Stimulated activated CD4-positive, alpha-beta T cell treated with anti-CD3 and anti-CD28 coated beads, Interleukin-12 subunit alpha, Interleukin-12 subunit beta, amount 100 ng/mL, for 4 hours (primary cell): ENCODE measurements at places on chromosomes 1 and 21.

- no peak for DNase-seq
Observed at GRCh38 chr1:63073309-63074306, 248.8 kb upstream of the FOXD3 start.

DNA sequence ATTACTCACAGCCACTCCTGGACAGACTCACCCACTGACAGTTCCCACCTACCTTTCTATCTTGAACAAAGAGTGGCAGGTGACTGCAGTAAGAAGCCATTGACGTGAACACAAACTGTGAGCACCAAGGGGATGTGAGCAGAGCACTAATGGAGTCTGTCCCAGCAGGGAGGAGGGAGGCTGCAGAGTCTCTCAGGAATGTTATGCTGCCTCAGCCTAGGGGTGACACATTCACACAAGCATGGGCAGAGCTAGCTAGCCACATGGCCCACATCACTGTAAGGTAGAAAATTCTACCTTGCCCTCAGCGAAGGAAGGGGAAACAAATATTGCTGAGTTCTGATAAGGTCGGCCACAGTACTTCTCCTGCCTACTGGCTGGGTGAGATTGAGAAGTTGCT lies 56.8 kb upstream of the PTGFRN start:
- DNase-seq, result no peak

DNA sequence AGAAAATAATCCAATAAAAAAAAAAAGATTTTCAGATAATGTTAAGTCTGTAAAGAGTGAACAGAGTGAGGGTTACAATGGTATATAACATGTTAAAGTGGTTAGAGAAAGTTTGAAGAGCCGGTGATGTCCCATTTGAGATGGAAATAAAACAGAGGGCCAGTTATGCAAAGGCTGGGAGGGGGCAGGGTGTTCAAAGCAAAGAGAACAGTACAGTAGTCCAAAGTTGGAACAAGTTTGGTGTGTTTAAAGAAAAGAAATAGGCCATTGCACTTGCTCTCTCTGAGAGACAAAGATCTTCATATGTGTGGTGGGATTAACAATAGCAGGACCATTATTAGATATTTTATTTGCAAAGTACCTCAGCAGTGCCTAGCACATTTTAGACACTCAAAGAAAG lies 179.5 kb upstream of the PKN2 start:
- DNase-seq, result no peak

DNA sequence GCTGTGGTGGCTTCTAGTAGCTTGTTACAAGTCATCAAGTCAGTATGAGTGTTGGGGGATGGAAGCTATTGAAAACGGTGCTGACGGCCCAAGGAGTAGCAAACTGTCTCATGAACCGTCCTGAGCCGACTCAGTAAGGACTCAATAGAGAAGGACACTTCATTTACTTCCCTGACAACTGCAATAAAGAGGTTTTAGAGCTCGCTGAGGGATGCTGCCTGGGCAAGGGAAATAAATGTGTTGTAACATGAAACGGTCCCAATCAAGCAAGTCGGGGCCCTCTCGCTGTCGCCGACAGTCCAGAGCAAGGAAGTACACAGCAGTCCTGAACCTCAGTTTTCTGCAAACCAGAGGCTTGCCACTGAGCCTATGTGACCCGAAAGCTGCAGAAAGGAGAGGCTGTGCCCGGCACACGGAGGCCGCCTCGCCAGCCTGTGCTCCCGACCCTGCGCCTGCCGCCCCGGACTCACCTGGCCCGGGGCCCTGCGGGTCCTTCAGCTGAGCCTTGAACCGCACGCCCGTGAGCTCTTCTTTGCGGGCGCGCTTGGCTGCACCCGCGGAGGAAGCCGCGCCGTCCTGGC lies 423 bp downstream of the URB1 start:
- DNase-seq, result peak; percentile 6

GRCh38 chr1:41919764-41920397 lies 1.2 kb upstream of the HIVEP3 start:
- peak; percentile 65 for DNase-seq

DNA sequence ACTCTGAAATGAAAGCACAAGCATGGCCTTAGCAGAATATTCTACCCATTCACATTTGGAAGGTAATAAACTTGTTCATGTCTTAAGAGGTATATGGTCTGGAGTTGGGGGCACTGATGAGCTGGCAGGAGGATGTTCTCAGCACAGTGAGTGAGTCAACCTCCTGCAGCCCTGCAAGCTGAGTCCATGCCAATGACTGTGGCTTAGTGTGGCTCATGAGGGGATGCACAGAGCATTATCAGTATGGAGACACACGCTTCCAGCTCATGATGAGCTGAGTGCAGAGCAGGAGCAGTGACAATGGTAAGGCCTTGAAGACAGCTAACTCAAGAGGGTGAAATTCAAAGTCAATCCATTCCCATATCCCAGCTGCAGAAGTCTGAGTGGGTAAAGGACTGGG lies 102.3 kb downstream of the TNFSF18 start:
- peak; percentile 3 for DNase-seq

DNA sequence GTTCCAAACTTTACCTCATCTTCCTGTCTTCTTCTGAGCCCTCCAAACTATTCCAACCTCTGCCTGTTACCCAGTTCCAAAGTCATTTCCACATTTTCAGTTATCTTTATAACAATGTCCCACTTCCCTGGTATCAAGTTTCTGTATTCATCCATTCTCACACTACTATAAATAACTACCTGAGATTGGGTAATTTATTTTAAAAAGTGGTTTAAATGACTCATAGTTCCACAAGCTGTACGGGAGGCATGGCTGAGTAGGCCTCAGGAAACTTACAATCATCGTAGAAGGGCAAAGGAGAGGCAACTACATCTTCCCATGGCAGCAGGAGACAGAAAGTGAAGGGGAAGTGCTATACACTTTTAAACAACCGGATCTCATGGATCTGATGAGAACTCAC lies 428.5 kb upstream of the RGS18 start:
- no peak for DNase-seq

DNA sequence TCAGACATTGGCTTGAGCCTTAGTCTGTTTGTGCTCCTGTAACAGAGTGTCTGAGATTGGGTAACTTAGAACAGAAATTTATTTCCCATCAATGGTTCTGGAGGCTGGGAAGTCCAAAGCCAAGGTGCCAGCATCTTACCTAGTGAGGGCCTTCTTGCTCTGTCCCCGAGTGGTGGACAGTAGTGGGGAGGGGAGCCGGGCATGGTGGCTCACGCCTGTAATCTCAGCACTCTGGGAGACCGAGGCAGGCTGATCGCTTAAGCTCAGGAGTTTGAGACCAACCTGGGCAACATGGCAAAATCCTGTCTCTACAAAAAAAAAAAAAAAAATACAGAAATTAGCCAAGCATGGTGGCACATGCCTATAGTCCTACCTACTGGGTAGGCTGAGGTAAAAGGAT lies 336.5 kb upstream of the VAMP3 start:
- no peak for DNase-seq

DNA sequence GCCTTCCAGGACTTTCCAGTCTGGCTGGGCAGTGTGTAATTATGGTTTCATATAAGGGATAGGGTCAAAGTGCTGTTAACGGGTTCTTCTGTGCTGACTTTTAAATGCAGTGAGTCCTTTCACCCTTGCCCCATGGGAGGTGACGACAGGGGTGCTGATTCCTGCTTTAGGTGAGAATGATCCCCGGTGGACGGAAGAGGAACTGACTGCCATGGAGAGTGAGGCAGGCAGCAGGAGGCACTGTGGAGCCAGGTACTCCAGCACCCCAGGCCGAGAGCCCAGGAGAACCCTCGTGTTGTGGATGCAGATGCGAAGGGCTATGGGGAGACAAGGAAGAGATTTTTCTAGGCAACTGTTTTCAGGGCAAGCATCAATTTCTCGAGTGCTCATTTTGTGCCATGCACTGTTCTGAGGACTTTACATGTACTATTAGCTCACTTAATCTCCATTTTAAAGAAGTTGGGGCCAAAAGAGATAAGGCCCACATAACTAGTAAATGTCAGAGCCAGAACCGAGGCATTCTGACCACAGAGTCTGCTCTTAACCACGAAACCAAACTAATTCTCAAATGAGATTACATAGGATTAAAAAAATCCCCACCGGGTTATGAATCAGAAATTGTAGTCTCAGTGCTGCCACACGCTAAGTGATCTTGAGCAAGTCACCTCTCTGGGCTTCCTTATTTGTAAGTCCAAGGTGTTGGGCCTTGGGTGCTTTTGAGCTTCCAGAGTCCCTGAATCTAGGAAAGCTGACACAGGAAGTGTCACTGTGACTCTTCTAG lies 28.2 kb downstream of the STPG1 start:
- no peak for DNase-seq

- no peak for DNase-seq
Observed at GRCh38 chr1:9684801-9685200, 33.3 kb downstream of the PIK3CD start.

DNA sequence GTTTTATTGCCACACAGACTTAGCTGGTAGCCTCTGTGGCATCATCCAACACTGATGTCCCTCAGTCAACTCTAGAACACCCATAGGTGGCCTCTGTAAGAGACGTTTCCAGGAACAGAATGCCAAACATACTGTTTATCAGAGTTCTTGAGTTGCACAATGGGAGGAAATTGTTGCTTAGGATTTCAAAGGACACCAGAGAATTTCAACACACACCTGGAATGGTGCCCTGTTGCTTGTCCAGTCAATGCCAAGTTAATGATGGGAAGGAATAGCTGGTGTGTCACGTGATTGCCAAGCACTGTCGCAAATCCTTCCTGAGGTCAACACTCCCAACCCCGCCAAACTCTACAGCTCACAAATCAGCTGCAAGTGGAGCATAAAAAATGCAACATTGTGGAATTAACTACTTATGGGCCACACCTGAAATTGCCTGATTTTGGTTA lies 28.6 kb upstream of the DUSP23 start:
- DNase-seq, result no peak

DNA sequence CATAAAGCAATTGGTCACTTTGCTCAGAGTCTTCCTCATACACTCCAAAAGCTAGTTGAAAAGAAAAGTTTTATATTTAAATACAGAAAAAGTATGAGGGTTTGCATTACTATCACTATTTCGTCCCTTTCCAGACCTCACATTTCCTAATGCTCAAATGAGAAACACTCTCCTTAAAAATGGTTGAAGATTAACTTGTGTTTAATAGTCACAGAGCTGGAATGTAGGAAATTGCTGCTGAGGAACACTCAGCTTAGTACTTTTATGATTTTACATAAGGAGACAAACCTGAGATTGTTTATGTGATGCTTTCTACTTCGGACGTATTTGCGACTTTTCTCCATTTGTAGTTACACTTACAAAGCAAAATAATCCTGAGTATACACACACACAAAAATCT lies 39.8 kb downstream of the MYSM1 start:
- no peak for DNase-seq

- no peak for DNase-seq
Observed at GRCh38 chr1:29397981-29398380, 161.7 kb downstream of the PTPRU start.

DNA sequence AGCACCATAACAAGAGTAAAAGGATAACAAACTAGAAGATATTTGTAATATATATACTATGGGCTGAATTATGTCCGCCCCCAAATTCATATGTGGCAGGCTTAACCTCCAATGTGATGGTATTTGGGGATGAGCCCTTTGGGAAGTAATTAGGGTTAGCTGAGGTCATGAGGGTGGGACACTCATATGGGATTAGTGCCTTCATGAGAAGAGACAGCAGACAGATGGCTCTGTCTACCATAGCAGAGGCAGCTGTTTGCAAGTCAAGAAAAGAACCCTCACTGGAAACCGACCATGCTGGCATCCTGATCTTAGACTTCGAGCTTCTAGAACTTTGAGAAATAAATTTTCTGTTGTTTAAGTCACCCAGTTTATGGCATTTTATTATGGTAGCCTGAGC lies 303.6 kb downstream of the LMO4 start:
- DNase-seq, result no peak

DNA sequence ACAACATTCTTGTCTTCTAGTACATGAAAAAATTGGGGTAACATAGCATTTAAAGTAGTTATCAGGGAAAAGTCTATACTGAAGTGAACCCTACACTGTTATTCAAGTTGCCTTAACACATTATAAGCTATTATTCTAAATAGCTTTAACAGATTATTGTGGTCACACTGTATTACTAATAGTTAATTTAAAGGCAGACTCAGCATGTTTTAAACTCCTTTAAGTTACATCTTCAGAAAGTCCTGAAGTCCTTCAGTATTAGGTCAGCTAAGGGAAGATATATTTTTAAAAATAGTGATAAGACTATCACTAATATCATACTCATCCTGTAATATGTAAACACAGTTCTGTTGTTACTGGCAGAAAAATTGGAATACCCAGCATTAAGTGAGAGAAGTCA lies 67.4 kb downstream of the GPR137B start:
- no peak for DNase-seq

DNA sequence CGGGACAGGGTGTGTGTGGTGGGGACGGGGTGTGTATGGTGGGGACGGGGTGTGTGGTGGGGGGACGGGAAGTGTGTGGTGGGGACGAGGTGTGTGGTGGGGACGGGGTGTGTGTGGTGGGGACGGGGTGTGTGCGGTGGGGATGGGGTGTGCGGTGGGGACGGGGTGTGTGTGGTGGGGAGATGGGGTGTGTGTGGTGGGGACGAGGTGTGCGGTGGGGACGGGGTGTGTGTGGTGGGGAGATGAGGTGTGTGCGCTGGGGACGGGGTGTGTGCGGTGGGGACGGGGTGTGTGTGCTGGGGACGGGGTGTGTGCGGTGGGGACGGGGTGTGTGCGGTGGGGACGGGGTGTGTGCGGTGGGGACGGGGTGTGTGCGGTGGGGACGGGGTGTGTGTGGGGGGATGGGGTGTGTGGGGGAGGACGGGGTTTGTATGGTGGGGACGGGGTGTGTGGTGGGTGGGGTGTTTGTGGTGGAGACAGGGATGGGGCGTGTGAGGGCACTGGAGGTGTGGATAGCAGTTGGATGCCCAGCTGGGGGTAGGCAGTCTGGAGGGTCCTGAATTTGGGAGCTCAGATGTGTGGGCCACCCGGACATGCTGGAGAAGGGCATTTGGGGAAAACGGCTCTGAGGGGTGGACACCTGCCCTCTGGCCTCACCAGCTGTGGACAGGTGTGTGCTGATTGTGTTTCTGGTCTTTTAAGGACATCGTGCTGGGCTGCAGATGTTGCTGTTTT lies 16.9 kb downstream of the IBA57 start:
- DNase-seq, result no peak

GRCh38 chr1:180153032-180153431 lies 1.6 kb upstream of the QSOX1 start:
- no peak for DNase-seq

DNA sequence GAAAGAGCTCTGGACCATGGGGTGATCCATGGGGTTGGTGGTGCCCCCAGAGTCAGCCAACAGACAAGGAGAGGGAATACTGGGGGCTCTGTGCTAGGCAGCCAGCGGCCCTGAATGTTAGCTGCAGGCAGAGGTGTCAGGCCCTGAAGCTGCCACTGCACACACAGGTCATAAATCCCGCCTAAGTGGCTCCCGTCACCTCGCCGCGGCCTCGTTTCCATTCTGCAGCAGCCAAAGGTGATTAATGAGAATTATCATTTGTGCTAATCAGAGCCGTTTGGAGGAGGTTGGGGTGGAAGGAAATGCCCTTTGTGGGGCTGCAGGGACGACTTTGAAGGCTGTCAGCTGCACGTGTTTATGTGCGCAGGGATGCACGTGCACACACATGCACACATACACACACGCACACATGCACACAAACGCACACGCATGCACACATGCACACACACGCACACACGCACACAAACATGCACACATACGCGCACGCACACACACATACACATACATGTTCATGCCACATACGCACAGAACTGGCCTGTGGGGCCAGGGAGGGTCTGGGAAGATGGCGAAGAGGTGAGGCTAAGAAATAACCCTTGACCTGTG lies 88.8 kb upstream of the ARHGEF16 start:
- DNase-seq, result no peak

- DNase-seq, result no peak
Observed at GRCh38 chr1:26373789-26374188, 1.2 kb upstream of the ZNF683 start.

GRCh38 chr21:37547615-37548200 lies 181.1 kb downstream of the DYRK1A start:
- no peak for DNase-seq
